ENCODE measurements at places on chromosomes 6 and 20. TPM values are rescaled to one million over a fixed set of nuclear protein-coding genes. Genes with fewer than 3 reads are reported as not detected.

- no peak for DNase-seq
Observed at GRCh38 chr20:46468508-46468907, 44.9 kb downstream of the ZNF334 start.

- no peak for DNase-seq
Observed at GRCh38 chr20:32546918-32547752, 38.0 kb downstream of the NOL4L start.

DNA sequence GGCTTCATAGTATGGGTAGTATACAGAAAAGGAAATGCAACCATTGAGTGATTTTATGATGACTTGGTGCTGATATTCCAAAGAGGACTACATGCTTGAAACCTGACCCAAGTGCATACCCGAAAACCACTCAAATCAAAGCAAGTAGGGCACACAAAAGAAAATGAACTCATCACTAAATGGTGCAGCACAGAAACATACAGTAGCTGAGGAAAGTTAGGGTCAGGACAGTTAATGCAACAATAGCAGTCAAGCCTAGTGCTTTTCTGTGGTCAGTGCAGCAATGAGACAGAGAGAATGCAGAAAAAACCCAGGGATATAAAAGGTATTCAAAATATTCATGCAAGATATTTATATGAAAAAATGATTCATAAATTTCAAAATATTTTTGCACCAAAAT lies 711.1 kb downstream of the EPHA7 start:
- DNase-seq: no peak

DNA sequence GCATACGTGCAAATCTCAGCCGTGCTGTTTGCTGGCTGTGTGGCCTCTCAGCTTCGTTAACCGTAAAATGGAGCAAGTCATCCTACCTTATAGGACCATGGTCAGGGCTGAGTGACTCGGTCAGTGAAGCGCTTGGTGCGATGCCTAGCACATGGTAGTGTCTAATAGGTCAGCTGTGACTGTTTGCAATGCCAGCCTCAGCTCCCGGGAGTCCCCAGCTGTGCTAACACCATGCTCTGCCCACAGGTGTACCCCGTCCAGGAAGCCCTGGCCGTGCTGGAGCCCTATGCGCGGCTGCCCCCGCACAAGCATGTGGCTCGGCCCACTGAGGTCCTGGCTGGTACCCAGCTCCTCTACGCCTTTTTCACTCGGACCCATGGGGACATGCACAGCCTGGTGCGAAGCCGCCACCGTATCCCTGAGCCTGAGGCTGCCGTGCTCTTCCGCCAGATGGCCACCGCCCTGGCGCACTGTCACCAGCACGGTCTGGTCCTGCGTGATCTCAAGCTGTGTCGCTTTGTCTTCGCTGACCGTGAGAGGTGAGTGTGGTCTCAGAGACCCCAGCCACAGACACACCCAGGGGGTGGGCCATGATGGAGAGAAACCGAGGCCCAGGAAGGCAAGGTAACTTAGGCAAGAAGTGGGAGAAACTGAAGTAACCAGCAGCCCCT lies 10.6 kb downstream of the TRIB3 start:
- no peak for DNase-seq

- no peak for DNase-seq
Observed at GRCh38 chr6:42047790-42048405, 2.4 kb upstream of the TAF8 start.

TBXT gene
- polyA plus RNA-seq: not detected

Data from muscle of back (tissue), 13 donors.